CD4-positive, alpha-beta memory T cell (primary cell): ENCODE measurements at places on chromosomes 5 and 9.

GRCh38 chr9:124088476-124088837 is 76.9 kb downstream of the LHX2 start:
- no peak for DNase-seq

- DNase-seq: no peak
Measured at GRCh38 chr5:77924081-77924480, 147.9 kb upstream of the TBCA start.

GRCh38 chr5:68953875-68954617 is 139.8 kb upstream of the SLC30A5 start:
- DNase-seq: no peak

DNA sequence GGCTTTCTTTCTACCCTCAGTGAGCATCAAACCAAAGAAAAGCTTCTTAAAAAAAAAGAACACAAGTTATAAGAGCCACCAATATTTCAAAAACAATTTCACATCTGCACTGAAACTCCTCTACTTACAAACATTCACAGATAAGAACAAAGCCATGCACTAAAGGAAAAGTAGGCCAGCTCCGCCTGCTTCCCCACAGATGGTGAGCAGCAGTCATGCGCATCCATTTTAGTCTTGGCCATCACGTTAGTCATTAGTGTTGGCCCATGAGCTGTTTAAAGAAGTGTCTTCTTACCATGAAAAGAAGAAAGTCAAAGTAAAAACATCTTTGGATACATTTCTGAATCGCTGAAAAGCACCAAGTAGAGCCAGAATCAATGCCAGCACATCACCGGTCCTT is 40.0 kb upstream of the SMIM23 start:
- DNase-seq: no peak

GRCh38 chr9:16611983-16612382 is 258.5 kb downstream of the BNC2 start:
- DNase-seq: no peak

DNA sequence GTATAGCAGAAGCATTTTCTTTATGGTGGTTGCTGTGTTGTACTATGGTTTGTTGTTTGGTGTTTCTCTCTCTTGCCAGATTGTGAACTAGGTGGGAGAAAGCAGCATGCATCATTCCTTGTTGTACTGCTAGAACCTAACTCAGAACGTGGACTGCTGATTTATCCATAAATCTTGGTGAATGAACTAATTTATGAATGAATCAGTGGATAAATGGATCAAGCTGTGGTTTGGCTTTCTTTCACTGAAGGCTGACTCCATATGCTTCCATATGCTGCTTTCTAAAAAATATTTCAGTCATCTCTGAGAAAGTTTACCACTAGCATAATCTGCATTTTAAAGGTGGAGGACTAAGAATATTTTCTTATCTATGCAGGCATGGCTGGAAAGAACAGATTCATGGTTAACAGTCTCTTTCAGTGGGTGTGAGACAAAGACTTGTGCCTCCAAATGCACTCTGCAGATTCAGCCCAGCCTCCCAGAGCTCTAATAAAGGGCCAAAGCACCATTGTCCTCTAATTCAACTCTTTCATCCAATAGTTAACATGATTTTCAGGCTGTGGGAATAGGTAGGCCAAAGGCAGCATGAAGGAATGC is 237.7 kb downstream of the SH3GL2 start:
- DNase-seq: no peak

DNA sequence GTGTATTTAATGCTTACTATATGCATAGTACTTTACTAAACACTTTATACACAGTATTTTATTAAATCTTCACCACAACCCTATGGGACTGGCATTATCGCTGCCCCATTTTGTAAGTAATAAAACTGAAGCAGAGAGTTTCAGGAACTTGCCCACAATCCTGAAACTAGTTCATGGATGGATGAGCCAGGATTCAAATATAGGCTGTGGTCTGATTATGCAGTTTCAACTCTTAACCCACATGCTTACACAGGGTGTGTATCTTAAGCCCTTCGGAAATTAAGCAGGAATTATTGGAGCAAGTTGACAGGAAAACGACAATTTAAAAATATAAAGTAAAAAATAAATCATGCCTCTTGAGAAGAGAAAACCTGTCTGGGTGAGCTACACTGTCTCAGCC is 109.0 kb downstream of the ATP10B start:
- no peak for DNase-seq

DNA sequence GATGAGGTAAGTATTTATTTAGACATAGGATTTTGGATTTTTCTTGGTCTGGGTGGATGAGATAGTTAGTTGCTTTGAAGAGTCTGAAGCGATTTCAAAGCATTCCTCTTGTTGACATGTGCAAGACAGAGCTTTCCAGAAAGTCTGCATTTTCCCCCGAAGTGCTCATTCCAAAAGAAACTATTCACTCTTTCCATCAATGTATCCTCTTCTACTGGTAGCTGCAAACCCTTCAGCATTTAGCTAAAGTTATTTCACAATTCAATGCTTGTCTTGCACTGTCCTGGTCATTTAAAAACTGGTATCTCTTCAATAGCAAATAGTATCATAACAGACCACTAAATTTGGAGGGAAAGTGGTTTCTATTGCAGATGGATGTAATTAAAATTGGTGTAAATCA is 13.0 kb downstream of the NREP start:
- DNase-seq: no peak

DNA sequence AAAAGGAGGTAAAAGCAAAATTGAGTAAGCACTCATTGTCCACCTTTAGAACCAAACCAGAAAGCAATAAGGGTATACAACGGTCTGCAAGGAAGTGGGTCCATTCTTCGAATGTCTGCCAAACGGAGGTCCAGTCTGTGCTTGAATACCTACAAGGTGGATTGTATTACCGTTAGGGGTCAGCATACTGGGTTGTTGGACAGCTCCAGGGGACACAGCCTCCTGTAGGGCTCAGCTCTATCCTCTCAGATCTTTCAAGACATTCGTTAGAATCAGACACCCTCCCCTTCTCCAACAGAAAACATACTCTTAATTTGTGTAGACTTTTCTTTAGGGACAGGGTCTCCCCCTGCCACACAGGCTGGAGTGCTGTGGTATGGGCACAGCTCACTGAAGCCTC is 5.5 kb downstream of the ASTN2 start:
- no peak for DNase-seq

DNA sequence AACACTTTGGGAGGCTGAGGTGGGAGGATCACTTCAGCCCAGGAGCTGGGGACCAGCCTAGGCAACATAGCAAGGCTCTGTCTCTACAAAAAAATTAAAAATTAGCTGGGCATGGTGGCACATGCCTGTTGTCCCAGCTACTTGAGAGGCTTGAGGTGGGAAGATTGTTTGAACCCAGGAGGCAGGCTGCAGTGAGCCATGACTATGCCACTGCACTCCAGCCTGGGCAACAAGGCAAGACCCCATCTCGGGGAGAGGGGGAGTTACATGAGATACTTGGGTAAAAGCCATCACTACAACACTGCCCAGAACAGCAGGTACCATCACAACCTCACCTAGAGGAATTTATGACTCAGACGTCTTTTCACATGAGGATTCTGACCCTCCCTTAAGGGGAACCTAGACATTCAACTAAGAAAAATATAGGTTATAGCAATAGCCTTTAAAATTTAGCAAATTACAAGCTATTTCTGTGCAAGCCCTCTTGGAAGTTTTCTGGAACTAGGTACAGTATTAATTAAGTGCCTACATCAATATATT is 143.5 kb downstream of the NFIB start:
- DNase-seq: no peak

DNA sequence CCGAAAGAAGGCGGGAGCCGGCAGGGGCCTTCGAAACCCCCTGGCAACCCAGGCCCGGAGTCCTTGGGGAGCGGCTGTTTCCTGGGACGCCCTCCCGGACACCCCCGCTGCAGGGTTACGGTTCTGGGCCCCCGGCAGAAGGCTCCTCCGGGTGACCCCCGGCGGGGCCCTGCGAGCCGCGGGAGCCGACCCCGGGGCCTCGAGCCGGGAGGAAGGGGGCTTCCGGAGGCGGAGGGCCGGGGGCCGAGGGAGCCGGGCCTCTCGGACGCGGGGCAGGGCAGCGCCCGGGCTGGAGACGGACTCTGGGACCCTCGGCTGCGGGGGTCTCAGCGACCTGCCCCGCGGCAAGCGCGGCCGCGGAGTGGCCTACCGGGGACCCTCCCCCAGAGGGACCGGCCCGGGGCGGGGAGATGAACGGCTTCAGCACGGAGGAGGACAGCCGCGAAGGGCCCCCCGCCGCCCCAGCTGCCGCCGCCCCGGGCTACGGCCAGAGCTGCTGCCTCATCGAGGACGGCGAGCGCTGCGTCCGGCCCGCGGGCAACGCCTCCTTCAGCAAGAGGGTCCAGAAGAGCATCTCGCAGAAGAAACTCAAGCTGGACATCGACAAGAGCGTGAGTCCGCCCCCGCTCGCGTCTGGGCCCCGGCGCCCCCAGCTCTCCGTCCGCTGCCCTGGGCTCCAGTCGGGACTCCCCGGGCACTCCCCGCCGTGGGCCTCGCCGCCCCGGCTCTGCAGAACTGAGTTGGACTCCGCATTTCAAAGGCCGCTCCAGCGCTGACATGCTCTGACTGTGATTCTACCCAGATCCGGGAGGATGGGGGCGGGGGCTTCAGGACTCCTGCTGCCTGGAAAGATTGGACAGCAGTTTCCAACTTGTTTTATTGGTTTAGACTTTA is 645 bp downstream of the SAP30L start:
- DNase-seq: peak; percentile 33

DNA sequence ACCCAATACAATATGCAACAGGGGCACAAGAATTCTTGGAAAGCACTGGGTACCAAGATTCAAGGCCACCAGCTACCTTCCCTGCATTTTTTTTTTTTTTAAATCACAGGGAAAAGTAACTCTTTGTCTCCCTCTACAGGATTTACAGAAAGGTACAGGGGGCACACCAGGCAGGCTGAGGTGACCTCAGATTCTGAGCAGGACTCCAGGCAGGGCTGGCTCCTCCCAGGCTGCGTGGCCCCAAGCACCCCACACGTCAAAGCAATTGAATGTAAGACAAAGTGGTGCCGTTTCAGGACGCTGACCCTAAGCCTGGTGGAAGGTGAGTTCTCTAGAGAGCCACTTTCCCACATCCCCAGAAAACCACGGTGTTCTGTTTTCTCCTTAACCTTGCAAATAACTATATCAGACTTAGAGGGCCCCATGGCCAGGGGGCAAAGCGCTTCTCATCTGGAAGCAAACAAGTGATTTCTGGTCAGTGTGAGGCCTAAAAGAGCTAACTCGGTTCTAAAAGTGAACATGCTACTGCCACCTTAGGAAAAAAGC is 222.6 kb downstream of the ROR2 start:
- DNase-seq: peak; percentile 25

DNA sequence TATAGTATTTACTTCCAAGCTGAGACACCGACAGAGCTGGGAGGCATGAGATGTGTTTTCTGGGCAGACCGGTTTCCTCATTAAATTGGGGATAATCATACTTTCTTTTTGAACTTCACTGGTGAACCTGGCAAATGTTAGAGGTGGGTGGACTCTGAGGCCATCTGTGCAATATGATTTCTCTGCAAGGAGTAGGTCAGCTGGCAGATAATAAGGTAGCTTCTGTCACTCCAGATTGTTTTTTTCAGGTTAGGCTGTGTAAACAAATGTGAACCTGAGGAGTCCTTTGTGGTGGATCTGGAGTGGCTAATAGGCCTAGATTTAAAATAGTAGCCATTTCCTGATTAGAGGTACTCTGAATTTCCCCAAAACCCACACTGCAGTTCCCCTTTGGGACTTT is 75.4 kb upstream of the S1PR3 start:
- DNase-seq: no peak

GRCh38 chr5:38048400-38048799 is 208.6 kb upstream of the GDNF start:
- no peak for DNase-seq

DNA sequence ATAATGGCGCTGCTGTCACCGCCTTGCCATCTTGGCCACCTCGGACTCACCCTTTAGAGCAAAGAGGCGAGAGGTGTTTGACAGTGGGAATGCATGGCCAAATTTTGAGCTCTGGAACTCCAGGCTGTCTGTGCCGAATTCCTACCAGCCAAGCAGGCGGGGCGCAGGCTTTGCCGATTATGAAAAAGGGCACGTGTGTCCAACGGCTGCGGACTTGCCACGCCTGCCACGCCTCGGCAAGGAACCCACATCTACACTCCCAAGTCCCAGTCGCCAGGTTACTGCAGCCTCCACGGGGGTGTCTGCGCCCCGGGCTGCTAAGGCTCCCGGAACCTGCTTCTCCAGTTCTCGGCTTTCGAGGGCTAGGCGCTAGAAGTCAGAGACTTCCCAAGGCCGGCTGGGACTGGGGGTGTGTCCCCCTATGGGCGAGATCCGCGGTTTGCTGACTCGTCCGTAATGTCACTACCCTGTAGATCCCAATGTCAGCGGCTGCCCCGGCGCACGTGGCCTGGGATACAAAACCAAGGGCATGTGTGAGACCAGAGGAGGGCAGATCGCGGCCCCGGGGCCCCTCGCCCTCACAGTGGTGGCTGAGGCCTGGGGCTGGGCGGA is 2.8 kb downstream of the NPR3 start:
- no peak for DNase-seq

- peak; percentile 70 for DNase-seq
Measured at GRCh38 chr9:134325813-134326723, at the start of gene RXRA. RXRA (plus strand) TSS chr9:134326455; CDS start chr9:134326632, 177 bp downstream.

- DNase-seq: no peak
Measured at GRCh38 chr5:149561848-149562247, 10.6 kb upstream of the CSNK1A1 start.

GRCh38 chr5:67728326-67728890 is 487.1 kb upstream of the PIK3R1 start:
- DNase-seq: no peak

DNA sequence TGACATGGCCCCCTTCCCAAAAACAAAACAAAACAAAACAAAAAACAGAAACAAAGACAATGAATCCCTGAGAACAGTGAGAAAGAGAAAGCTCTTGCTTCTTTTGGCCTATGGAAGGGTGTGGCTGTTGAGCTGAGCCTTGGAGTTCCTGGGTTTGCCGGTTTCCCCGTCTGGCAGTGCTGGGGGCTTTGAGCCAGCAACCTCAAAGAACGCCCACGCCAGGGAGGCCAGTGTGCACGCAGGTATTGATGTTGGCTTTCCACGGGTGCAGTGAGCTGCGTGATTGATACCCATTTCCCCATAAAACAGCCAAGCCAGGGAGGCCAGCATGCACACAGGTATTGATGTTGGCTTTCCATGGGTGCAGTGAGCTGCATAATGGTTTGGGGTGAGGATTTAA is 8.3 kb upstream of the LCN1 start:
- DNase-seq: no peak
